ENCODE measurements at places on chromosomes 1 and 21.
A peak's percentile ranks its signal among the peaks of the same experiment; 100 is the strongest.

DNA sequence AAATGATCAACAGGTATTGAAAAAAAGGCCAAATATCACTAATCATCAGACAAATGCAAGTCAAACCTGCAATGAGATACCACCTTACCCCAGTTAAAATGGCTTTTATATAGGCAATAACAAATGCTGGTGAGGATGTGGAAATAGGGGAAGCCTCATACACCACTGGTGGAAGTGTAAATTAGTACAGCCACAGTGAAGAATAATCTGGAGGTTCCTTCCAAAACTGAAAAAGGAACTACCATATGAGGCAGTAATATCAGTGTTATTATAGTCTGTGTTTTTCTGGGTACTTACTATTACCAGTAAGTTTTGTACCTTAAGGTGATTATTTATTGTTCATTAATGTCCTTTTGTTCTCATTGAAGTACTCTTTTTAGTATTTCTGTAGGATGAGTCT is 201.3 kb downstream of the MRPL39 start:
- DNase-seq: no peak

- no peak for DNase-seq
These were observed 60.9 kb upstream of the RGS2 start for GRCh38 chr1:192747943-192748342.

DNA sequence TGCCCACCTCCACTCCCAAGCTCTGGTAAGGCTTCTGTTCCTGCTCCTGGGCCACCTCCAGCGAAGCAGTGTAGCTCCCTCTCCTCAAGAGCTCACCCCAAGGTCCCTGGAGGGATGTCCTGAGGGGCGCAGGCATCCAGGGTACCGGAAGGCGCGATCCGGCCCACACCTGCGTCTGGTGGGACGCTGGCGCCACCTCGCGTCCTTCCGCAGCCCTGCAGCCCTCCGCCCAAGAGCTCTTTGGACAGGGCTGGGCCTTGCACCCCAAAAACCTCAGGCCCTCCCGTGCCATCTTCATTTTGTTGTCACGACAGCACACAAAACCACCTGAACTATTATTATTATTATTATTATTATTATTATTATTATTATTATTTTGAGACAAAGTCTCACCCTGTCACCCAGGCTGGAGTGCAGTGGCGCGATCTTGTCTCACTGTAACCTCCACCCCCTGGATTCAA is 49.2 kb upstream of the PAX7 start:
- no peak for DNase-seq

DNA sequence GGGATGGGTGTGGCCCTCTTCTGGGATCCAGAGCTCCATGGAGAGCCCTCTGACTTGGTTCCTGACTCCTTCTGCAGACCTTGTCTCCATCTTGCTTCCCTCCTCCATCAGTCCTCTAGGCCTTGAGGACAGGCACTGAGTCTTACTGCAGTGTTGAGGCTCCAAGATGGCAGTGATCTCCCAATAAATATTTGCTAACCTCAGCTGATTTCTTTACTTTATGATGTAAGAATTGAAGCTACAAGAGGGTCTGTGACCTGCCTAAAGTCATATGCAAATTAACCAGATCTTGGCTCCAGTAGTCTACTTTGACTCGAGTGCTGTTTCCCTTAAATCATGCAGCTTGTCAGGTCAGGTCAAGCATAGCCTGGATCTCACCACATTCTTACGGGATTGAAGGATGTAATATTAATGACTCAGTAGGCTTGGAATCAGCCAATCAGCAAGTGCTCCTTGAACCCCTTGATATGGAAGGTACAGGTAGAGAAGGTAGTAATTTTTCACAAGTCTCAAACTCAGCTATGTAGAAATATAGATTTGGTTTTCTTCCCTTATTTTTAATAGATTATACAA is 93.0 kb downstream of the CLIC6 start:
- no peak for DNase-seq

DNA sequence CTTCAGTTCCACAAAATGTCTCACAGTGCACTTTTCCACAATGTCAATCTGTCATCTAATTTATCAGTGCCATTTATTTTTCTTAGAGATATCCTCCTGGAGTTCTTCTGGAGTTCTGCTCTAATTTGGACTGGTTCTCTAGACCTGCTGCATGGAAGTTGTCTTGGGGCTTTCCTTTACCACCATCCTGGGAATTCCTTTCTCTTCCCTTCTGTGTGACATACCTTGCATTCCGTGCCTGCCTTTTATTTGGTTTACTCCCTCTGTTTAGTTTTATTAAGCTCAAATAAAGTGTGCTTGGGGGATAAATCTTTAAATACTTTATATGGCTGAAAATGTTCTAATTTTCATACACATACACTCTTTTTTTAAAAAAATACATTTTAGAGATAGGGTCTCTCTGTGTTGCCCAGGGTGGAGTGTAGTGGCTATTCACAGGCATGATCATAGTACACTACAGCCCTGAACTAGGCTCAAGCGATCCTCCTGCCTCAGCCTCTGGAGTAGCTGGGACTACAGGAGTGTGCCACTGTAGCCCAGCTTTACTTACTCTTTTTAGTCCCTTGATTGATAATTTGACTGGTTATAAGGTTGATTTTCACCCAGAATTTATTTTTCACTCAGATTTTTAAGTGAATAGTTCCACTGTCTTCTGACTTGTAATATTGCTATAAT is 14.4 kb downstream of the MTF2 start:
- DNase-seq: no peak

DNA sequence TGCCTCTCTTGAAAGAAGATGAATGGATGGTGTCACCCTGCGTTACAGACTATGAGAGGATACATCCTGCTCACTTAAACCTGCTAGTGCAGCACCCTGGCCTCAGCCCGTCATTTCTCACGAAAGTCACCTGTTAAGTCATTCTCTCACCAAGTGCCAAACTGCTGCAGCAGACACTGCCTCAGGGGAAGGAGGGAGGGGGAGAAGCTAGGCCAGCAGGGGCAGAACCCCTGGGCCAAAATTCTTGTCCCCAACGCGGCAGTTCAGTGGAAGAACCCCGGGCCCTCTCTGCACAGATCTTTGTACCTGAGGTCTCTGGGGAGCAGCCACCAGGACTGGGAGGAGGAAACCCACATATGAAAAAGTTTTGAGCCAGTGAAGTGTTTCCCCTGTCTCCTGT is 37.6 kb downstream of the SYT6 start:
- peak; percentile 56 for DNase-seq

DNA sequence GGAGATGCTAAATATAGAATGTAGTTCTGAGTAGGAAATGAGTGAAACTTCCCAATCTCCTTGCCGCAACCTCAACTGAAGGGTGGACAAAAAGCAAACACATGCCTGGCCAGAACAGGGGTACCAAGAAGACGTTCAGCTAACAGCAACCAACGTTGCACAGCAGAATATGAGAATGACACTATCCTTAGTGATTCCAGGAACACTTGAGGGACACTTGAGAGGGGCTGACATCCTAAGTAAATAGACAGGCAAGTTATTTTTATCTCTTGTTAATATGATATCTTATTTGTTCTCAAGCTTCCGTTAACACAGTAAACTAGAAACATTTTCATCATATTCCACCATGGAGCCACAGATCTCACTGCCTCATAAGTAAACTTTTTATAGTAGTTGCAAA is 908 bp downstream of the KRTAP19-1 start:
- no peak for DNase-seq

DNA sequence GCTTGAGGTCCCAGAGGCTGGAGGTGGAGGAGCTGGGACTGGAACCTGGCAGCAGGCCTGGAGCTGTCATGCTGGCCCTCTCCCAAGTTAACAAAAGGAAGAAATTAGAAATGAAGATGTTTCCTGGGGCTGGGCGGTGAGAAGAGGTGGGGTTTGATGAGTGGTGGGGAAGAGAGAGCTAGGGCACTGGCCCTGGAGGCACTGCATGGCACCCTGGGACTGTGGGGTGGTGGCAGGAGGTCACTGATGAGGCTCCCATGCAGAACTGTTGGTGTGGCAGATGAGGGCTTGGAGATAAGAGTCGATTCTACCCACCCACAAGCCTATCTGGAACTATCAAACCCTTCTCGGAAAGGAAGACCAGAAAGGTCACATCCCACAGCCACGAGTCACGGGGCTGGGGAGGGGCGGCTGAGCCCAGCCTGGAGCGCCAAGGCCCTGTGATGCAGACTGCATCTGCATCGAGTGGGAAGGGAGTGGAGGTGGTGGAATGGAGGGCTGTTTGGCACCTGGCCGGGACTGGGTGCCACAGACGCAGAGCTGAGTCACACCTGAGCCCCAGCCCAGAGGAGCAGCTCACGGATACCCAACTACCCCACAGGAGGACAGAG is 29.4 kb downstream of the MRPL37 start:
- no peak for DNase-seq

DNA sequence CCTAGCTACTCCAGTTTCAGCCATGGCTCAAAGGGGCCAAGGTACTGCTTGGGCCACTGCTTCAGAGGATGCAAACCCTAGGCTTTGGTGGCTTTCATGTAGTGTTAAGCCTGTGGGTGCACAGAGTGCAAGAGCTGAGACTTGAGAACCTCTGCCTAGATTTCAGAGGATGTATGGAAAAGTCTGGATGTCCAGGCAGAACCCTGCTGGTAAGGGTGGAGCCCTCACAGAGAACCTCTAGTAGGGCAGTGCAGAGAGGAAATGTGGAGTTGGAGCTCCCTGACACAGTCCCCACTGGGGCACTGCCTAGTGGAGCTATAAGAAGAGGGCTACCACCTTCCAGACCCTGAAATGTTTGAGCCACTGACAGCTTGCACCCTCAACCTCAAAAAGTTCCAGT is 16.2 kb downstream of the RIIAD1 start:
- DNase-seq: no peak

GRCh38 chr1:175678471-175678870 is 64.9 kb downstream of the TNR start:
- DNase-seq: no peak

GRCh38 chr1:54384918-54385726 is 21.1 kb downstream of the SSBP3 start:
- no peak for DNase-seq

- DNase-seq: no peak
These were observed 35.1 kb upstream of the DISC1 start for GRCh38 chr1:231591466-231591865.

- no peak for DNase-seq
These were observed 19.4 kb upstream of the LAMTOR5 start for GRCh38 chr1:110426854-110427253.

DNA sequence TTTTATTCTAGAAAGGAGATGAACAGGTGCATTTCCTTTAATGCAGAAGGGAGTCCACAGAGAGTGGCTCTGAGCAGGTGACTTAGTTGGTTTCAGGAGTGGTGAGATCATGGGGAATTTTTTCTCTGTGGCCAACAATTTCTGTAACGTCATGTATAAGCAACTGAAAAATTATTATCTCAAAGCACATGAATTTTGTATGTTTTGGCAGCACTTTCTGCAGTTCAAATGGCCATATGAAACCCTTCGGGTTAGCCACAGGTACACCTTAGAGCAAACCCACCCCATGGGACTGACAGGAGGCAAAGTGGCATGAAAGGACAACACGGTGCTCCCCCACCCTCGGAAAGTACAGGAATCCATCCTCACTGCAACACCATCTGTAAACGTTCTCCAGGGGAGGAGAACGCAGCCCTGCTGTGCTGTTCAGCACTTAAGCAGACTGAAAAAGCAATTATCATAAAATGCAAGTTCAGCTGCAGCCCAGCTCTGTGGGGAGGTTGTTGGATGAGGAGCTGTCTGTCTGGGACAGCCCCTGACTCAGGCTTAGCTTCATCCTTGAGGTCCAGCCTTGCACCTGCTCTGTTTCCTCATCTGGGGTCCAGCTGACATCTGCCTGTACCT is 55.8 kb upstream of the CLDN14 start:
- DNase-seq: no peak

- no peak for DNase-seq
These were observed 50.0 kb upstream of the SYT6 start for GRCh38 chr1:114203595-114204128.

GRCh38 chr21:42617486-42617885 is 35.9 kb upstream of the PDE9A start:
- DNase-seq: no peak

- DNase-seq: no peak
These were observed 5.0 kb downstream of the VANGL2 start for GRCh38 chr1:160405331-160405877.

DNA sequence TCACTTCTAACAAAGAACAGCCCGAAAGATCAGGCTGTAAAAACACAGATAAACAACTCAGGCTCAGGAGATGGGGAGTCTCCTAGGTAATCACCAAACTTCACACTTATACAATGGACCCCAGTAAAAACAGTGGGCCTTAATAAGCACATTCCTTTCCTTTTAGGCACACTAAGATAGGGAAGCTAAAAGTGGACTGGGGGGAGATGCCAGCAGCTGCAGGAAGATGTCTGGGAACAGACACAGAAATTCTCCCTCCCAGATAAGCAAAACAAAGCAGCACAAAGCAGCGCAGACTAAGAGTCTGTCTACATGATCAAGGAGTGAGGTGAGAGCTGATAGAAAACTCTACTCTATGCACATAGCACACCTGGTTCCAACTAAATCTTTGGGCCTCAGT is 29.0 kb upstream of the CTBS start:
- no peak for DNase-seq

DNA sequence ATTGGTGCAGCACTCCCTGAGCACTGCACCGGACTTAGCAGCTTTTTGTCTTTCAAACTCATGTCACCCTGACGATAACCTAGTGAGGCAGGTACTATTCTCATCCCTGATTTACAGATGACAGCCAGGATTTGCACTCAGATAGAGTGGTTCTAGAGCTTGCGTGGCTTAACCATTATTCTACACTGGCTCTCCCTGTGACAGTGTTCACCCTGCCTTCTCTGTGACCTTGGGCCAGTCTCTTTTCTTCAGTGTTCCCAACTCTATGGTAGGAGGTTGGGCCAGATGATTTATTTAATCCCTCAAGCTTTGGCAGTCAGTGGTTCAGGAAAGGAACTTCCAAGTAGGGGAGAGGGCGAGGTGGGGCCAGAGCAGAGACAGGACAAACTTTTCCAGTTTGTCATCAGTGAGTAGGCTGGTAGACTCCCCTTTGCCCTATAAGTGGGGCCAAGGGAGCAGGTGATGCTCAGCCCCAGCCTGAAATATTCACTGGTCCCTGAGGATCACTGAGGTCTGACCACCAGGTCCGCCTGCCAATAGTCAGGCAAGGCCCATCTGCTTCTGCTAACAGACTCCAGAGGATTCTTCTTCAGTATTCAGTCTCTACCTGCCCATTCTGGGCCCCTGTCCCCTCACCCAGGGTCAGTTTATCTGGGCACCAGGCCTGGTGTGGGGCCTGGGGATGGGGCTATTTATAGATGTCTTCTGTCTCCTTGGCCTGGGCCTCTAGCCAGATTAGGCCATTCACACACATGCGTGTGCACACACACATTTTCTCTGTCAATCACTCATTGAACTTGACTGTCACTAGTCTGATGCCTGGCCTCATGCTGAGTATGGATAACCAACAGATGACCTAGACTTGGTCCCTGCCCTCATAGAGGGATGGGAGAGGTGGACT is 8.8 kb upstream of the FABP3 start:
- DNase-seq: no peak

Data from NCI-H510A (cell line).